Neural progenitor cell (in vitro differentiated cells): ENCODE measurements at places on chromosomes 1 and 21. TPM values are rescaled to one million over a fixed set of nuclear protein-coding genes. Genes with fewer than 3 reads are reported as not detected.

DNA sequence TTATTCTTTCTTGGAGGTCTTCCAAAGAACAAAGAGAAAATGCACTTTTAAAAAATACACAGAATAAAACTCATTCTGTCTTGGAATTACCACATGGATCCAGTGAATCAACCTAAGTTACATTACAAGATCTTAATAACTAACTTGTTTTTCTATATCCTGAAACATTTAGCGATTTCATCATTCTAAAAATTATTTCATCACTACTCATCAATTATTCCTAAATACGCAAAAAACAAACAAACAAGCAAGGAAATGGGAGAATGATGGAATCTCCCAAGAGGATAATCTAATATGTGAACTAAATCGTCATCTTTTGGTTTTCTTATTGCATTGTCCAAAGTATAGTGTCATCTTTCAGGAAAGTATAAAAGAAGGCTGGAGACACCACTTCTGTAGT is 38.5 kb upstream of the GNG4 start:
- DNase-seq, result no peak
- no peaks in the 10 kb centered on the region for H3K36me3 ChIP-seq
- H3K27me3 ChIP-seq, result no peaks in the 10 kb centered on the region
- no peak overlapping the region for H3K27ac ChIP-seq
- no peak overlapping the region for H3K4me3 ChIP-seq

DNA sequence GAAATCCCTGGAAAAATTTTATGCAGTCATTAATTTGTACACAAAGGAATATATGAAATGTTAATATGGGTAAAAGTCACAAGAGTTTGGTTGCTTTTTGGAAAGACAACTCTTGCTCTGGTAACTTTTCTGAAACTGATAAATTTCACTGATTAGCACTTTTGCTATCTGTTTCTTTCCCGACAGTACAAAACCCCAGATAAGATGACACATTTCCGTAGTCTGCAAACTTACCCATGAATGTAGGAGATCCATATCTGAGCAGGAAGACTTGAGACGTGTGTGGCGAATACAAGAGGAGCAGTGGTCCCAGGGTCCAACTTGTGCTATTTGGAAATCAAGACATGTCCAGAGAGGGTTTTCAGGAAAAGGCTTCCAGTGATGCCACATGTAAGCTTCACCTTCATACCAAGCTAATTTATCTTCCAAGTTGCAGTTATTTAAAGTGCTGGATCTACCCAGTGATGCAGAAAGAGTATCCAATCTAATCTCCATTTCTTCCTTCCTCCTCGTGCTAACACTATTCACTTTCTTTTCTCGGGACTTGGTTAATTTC is 35.9 kb upstream of the SAMSN1 start:
- DNase-seq, result no peak
- no peak overlapping the region for H3K27ac ChIP-seq

GRCh38 chr1:8318436-8318835 is 522 bp downstream of the SLC45A1 start:
- peak; percentile 32 for DNase-seq
- no peaks in the 10 kb centered on the region for H3K36me3 ChIP-seq
- peaks cover 39% of the 10 kb centered on the region for H3K27me3 ChIP-seq
- no peak overlapping the region for H3K27ac ChIP-seq
- H3K4me3 ChIP-seq, result peak overlapping the region; percentile 66

DNA sequence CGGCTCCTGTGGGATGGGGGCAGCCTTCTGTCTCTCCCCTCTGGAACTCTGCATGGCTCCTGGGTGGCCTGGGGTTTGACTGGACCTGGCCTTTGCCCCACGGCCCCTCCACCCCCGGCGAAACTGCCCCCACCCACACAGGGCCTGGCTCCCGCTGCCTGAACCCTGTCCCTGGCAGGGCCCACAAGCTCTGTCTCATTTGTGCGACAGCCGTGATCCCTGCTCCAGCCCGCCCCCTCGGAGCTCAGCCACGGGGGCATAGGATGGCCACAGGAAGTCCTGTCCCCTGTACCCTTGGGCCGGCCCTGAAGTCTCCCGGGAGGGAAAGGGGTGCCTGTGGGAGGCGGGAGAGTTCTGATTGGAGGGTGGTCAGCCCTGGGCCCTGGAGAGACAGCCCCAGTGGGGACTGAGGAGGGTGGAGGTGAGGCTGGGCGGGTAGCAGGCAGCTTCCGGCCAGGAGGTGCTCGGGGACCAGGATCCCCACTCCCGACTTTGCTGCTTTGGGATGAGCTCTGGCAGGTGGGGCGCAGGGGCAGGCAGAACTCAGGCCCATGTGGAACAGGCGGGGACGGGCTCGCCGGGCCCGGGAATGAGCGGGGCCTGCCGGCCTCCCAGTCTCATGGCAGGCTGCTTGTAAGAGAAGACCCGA is 45.1 kb downstream of the SLX9 start:
- no peaks in the 10 kb centered on the region for H3K36me3 ChIP-seq
- no peaks in the 10 kb centered on the region for H3K27me3 ChIP-seq
- H3K27ac ChIP-seq, result no peak overlapping the region
- H3K4me3 ChIP-seq, result no peak overlapping the region
- peak; percentile 34 for DNase-seq
- H3K4me1 ChIP-seq, result peaks cover 7% of the 10 kb centered on the region

GRCh38 chr1:214569357-214570004 is 18.1 kb upstream of the PTPN14 start:
- H3K27ac ChIP-seq, result no peak overlapping the region
- no peaks in the 10 kb centered on the region for H3K4me1 ChIP-seq
- DNase-seq, result no peak
- H3K36me3 ChIP-seq, result no peaks in the 10 kb centered on the region
- H3K27me3 ChIP-seq, result no peaks in the 10 kb centered on the region
- H3K4me3 ChIP-seq, result no peak overlapping the region

- DNase-seq, result no peak
- H3K4me3 ChIP-seq, result no peak overlapping the region
- H3K27me3 ChIP-seq, result no peaks in the 10 kb centered on the region
- no peaks in the 10 kb centered on the region for H3K36me3 ChIP-seq
Observed at GRCh38 chr1:245876586-245876985, 630.5 kb downstream of the SMYD3 start.

DNA sequence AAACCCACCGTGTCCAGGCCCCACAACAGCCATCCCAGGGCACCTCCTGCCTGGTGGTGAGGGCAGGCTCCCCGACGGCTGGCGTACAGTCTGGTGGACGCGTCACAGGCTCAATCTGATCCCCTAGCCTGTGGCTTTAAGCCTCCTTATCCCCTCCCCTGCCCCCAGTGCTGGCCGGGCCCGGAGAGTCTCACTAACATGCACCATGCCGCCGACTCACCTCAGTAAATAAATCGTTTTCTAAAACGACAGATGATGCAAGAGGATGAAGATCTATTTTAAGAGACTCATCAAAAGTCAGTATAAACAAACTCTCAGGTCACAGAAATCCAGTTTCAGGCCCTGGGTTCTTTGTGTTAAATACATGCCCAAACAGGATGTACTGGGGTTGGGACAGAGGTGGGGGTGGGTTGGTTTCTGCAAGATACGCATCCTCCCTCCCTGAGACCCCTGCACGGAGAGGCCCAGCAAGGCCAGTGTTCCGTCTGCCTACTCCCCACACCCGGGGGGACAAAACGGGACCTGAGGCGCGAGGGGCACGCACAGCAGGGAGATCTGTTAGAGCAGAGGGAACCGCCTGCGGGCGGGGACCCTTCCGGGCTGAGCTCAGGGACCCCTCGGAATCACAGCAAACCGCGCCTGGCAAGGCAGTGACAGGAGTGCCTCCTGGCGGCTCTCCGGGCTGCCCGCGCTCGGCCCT is 3.1 kb downstream of the PANK4 start:
- H3K4me3 ChIP-seq, result no peak overlapping the region
- no peak overlapping the region for H3K27ac ChIP-seq
- DNase-seq, result no peak
- H3K4me1 ChIP-seq, result peaks cover 20% of the 10 kb centered on the region
- H3K27me3 ChIP-seq, result peaks cover 19% of the 10 kb centered on the region

DNA sequence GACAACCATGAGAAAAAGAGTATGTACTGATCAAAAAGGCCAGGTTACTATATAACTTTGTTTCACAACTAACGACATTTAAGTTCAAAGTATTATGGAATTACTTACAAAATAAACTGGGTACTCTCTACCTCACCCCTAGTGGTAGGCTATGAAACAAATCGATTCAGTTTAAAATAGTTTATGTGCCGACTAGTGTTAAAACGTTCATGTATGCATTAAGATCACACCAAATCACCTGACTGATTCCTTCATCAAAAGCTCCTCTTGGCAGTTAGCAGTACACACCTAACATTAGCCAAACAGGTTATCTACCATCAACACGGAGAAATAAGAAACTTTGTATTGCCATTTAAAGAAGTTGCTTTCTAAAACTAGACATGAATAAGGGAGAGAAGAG is 137.1 kb downstream of the AKT3 start:
- H3K4me1 ChIP-seq, result peaks cover 19% of the 10 kb centered on the region
- H3K27ac ChIP-seq, result no peak overlapping the region
- H3K27me3 ChIP-seq, result no peaks in the 10 kb centered on the region
- H3K4me3 ChIP-seq, result no peak overlapping the region
- H3K36me3 ChIP-seq, result no peaks in the 10 kb centered on the region
- no peak for DNase-seq

Gene SPTA1
- total RNA-seq, result not detected in 2 replicates

DNA sequence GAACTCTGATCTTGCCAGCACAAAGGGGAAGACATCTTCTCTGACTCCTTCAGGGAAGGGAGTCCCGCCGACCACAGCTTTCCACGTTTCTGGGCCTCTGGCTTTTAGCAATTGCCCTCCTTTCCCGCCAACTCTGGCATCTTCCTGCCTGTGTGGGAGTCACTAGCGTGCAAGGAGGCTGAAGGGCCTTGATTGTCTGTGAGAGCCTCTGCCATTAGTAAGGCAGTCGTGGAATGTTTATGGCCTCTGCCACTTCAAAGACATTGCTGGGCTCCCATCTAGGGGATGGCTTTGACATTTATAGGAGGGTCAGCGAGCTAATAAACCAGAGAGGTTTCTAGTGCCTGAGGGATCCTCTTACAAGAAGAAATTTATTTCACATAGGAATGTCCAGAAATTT is 14.3 kb upstream of the PROK1 start:
- peaks cover 11% of the 10 kb centered on the region for H3K4me1 ChIP-seq
- H3K27ac ChIP-seq, result no peak overlapping the region
- H3K27me3 ChIP-seq, result no peaks in the 10 kb centered on the region
- DNase-seq, result no peak
- H3K36me3 ChIP-seq, result no peaks in the 10 kb centered on the region

Gene OR2L8
- not detected in 2 replicates for total RNA-seq

DNA sequence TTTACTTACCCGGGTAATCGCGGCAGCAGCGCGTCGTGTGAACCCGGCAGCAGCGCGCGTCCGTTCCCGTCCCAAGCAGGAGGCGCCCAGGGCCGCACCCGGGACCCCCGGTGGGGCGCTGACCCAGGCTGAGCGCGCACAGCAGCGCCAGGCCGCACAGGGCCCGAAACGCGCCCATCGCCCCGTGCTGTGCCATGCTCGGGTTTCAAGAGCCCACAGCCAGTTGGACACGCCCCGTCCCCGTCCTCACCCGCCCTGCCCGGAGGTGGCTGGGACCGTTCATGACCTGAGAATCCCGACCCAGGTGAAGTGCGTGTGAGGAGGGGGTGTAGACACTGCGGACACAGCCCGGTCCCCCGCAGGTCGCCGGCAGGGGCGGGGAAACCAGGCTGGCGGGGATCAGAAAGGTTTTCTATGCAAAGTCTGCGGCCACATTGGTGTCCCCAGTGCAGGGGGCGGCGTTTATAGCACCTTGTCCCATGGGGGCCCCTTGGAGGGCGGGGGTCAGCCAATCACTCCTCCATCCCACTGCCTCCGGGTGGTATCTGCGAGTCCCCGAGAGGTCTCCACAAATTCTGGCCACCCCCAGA is at the start of gene TNFRSF18:
Gene TNFRSF18 (minus strand): TSS at position 217 of the 590 bp plus-strand sequence. CDS start 21 bp downstream, at position 196.
- H3K4me1 ChIP-seq, result no peaks in the 10 kb centered on the region
- peaks cover 58% of the 10 kb centered on the region for H3K27me3 ChIP-seq
- peak; percentile 69 for DNase-seq

DNA sequence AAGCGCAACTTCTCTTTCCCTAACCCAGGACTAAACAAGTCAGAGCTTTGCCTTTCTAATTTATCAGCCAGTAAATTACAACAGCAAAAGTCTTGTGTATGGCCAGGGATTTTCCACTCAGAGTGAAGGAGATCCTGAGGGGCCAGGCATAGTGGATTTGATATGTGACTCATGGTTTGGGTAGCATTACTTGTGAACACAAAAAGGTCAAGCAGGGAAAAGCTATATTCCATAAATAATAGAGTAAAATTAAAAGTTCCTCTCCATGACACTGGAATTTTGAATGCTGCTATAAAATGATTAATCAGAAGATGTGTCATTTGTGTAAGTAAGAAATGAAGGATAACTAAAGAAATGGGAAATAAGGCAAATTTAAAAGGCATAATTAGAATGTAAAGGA is 284.8 kb downstream of the HLX start:
- DNase-seq, result no peak
- no peaks in the 10 kb centered on the region for H3K36me3 ChIP-seq
- no peak overlapping the region for H3K4me3 ChIP-seq
- no peak overlapping the region for H3K27ac ChIP-seq
- no peaks in the 10 kb centered on the region for H3K27me3 ChIP-seq

- H3K27me3 ChIP-seq, result peaks cover 76% of the 10 kb centered on the region
- no peak overlapping the region for H3K4me3 ChIP-seq
- no peak for DNase-seq
- no peak overlapping the region for H3K27ac ChIP-seq
- H3K4me1 ChIP-seq, result peaks cover 62% of the 10 kb centered on the region
Observed at GRCh38 chr21:44712203-44713028, 1.0 kb upstream of the TSPEAR start.

Gene AMY1C
- not detected in 2 replicates for total RNA-seq

Gene SPRR2A
- total RNA-seq, result not detected in 2 replicates

GRCh38 chr1:59967780-59968179 is 41.2 kb upstream of the CYP2J2 start:
- no peaks in the 10 kb centered on the region for H3K27me3 ChIP-seq
- no peak overlapping the region for H3K4me3 ChIP-seq
- no peak overlapping the region for H3K27ac ChIP-seq
- DNase-seq, result no peak
- no peaks in the 10 kb centered on the region for H3K4me1 ChIP-seq

DNA sequence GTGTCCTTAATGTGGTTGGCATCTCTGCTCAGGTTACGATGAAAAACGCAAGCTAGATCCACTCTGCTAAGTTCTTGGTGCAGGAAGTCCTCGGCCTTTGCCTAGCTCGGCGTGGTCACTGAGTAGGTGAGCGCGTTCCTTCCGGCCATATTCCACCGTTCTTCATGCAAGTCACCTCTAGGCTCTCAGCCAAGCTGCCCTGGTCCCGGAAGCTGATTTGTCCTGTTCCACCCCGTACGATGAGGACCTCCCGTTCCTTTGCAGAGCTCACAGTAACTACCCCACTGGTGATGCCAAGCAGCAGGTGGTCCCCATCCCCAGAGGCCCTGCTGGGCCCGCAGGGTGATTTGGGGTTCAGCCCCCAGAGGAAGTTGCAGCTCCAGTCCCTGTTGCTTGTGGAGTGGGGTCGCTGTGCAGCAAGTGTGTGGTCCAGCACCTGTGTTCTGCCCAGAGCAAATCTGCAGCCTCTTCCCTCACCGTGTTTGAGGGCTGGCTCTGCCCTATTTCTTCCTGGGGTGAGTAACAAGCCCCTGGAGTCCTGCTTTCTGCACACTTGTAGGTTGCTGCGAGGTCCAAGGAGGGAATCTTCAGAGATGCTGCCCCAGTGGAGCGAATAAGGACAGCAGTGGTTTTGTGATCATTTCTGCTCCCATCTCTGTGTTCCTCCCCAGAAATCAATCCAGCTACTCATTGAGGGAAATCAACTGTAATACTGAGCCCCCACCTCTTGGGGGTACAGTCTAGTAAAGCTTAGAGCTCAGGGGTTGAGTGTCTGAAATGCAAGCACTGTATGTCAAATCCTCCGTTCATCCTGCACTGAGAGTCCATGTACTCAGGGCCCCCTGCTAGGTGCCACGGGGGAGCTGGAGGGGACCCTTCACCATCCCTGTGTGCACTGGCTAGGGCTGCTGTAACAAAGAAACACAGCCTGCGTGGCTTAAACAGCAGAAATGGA is 2.3 kb downstream of the UMODL1 start:
- DNase-seq, result no peak
- no peak overlapping the region for H3K4me3 ChIP-seq
- no peaks in the 10 kb centered on the region for H3K4me1 ChIP-seq
- H3K27ac ChIP-seq, result no peak overlapping the region
- no peaks in the 10 kb centered on the region for H3K36me3 ChIP-seq
